Stimulated activated CD8-positive, alpha-beta memory T cell treated with anti-CD3 and anti-CD28 coated beads, Interleukin-7, amount 100 ng/mL, for 24 hours (primary cell): ENCODE measurements at places on chromosomes 16 and 17.

- DNase-seq = no peak
These were observed 41.7 kb downstream of the PEMT start for GRCh38 chr17:17549732-17550366.

DNA sequence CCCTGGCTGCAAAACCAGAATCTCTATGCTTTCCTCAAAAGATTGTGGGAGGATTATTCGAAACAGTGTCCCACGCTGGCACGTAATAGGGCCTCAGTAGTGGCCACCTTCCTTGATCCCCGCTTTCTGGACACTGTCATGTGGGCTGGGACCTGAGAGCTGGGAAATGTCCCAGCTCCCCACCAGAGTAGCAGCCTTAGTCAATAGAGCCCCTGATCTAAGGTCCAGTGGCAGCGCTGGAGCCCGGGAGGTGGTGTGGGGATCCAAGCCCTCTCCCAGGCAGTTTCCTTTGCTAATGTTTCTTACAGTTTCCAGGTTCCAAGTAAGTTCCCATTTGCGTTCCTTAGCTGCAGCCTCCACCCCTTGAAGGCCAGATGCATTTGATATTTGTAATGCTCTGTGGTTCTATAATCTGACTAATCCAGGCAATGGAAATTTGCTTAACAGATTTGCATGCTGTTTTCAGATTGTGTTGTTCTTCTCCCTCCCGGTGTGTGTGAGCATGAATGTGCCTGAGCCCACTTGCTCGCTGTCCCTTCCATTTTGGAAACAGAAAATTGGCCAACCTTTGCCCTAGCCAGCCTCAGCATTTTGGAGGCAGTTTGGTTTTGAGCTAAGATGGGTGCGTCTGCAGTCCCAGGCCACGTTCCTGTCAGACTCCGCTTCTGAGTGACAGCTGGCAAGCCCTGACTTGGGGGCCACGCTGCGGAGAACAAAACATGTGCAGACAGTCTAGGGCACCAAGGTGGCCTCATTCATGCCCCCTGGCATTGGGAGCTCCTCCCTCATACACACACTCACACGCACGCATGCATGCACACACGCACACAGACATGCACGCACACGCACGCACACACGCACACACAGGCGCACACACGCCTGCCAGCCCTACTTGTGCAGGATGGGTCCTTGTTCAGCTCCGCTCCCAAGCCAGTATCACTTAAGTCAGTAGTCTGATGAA lies 69.4 kb downstream of the CCDC182 start:
- no peak for DNase-seq

DNA sequence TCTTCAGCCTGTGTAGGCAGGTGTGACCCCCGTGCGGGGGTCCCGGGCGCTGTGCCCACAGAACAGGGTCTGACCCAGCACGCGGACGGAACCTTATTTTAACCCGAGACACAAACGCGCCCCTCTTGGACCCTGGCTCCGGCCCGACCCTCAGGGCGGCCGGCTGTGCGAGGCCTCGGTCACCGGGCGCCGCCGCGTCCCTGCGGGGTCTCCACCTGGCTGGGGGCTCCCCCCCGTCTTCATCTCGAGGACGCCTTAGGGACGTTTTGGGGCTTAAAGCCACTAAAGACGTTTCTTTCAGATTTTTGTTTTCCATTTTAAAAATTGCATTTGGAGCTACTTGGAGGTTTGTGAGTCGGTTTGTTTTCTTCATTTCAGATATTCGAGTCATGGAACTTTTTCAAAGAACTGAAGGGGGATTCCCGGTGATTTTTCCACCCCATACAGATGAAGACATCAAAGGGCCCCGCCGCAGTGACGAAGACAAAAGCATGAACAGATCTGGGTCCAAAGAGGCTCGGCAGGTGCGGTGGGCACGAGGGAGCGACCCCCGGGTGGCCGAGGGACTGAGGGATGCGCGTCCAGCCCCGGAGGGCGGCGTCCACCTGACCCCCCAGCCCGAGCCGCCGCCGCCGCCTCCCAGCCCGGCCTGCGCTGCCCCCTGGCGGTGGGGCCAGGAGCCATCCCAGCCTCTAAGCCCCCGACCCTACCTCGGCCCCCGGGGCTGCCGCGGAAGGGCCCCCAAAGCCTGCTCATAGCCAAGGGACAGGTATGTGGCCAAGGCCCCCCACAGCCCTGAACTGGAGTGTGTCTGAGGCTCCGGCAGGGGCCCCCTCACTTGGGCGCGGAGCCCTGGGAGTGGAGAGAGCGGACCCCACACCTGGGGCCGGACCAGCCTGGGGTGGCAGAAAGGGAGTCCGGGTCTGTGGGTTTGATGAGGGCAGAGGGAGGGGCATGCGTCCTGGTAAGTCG lies 3.8 kb upstream of the CD7 start:
- DNase-seq = peak; percentile 55

GRCh38 chr16:56116577-56116964 lies 74.7 kb upstream of the GNAO1 start:
- no peak for DNase-seq

- no peak for DNase-seq
These were observed 99.7 kb downstream of the CYTH1 start for GRCh38 chr17:78682363-78682762.

- DNase-seq = no peak
These were observed 17.7 kb downstream of the ITGAL start for GRCh38 chr16:30490210-30490609.

DNA sequence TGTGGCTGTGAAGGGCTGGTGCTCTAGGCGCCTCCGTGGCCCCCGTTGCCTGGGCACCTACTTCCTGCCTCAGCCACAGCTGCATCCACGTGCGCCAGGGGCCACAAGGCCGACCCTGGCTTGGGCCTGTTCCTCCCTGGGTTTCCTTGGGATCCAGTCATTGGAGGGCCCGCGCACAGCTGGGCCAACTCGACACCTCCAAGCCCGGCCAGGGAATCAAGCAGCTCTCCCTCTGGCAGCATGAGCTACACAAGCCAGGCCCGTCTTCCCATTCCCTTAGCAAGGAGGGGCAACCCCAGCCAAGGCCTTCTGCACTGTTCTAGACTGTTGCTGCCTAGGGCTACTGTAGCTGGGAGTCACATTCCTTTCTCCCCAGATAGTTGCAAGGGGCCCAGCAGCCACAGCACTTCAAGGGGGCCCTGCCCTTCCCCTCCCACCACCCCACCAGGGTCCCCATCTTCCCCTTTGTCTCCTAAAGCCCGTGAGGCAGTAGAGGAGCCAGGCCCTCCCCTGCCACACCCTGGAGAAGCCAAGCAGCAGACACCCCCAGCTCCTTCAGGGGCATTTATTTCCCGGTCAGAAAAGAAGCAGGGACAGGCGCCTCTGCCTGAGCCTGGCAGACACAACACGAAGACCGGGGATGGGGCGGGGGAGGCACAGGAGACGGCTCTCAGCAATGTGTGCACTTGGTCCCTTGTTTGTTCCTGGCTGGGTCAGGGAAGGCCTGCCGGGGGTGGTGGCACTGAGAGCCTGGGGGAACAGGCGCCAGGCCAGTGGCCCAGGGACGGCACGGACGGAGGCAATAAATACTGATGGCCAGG lies 3.8 kb downstream of the ARHGDIA start:
- DNase-seq = no peak
